ENCODE measurements at places on chromosomes 7 and 10.

DNA sequence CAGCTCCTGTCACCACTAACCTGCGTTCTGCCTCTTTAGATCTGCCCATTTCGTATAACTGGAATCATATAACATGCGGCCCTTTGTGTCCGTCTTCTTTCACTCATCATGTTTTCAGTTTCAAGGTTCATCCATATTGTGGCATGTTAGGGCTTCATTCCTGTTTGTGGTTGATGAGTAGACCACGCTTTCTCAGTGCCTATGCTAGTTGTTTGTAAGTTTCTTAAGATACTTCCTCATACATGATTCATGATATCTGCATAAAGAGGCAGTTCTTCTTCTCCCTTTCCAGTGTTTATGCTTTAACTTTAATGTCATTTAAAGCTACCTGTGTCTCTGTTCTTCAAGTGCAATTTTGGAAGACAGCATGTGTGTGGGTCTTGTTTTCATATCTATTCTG is 79.5 kb upstream of the FAM20C start:
- DNase-seq: peak; percentile 94

DNA sequence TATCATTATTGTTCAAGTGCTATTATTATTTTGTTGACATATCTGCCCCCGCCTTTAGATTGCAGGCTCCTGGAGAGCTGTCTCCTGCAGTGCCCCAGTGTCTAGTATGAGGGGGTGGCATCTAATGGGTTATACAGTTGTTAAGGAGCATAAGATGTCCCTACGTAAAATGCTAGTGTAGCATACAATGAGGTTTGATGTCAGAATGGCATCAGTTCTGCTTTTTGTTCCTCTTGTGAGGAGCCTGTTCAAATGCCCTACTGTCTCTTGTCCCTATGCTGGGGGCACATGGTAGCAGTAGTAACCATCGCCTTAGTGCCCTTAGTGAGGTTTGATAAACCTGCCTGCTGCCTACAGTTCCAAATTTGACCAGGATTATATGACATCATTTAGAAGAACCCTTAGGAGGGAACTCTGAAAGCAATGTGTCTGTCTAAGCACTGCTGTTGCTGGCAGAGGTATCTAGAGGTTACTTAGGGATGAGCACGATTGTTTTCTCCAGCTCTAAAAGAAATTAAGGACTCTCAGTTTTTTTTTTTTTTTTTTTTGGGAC is 9.7 kb downstream of the CREM start:
- DNase-seq: peak; percentile 38

- DNase-seq: peak; percentile 72
Observed at GRCh38 chr7:151110941-151111645, 24.8 kb downstream of the AGAP3 start.

DNA sequence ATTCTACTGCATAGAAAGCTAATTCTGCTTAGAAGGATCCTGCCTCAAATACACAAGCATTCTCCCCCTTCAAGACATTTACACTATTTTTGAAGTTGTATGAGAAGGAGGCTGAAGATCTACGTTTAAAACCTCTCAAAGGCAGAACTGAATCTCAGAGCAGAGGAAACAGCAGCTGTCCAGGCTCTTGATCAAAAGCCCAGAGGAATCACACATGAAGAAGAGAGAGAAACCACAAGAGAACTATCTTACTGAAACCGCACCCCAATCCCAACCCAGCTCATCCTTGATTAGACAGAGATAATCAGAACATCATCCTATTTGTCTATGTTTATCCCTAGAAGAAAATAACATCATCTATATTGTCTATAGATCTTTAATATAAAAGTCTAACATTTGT is 2.2 kb upstream of the DNAJC1 start:
- DNase-seq: no peak
